Stomach (tissue), 19 donors: ENCODE measurements at places on chromosomes 3 and 15. TPM values are rescaled to one million over a fixed set of nuclear protein-coding genes. Genes with fewer than 3 reads are reported as not detected.
A peak's percentile ranks its signal among the peaks of the same experiment; 100 is the strongest.

DNA sequence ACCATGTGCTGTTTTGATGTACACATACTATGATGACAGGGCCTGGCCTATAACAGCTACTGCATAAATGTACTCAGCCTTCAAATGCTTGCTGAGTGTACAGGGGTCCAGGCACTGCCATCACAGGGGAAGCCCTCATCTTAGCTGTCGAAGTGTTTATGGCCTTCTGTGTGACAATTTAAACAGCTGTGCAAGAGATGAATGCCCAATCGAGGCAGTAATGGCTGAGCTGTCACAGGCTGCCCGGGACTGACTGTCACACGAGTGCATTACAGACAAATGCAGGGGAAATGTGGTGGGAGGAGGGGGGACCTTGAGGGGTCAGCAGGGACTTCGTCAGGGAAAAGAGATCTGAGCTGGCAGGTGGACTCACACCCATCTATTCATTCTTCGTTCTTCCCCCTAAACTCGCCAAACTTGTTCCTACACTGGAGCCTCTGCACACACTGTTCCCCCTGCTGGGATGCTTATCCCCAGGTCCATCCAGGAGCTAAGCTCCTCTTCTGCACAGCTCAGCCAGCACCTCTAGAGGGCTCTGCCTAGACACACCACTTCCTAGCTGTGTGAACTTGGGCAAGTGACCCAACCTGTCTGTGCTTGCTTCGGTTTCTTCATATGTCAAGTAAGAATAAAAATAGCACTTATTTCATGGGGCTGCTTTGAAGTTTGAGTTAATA, 156.2 kb upstream of the IQSEC1 start:
- H3K4me3 ChIP-seq = no peak overlapping the region
- no peak overlapping the region for H3K27ac ChIP-seq
- H3K4me1 ChIP-seq = no peaks in the 10 kb centered on the region

DNA sequence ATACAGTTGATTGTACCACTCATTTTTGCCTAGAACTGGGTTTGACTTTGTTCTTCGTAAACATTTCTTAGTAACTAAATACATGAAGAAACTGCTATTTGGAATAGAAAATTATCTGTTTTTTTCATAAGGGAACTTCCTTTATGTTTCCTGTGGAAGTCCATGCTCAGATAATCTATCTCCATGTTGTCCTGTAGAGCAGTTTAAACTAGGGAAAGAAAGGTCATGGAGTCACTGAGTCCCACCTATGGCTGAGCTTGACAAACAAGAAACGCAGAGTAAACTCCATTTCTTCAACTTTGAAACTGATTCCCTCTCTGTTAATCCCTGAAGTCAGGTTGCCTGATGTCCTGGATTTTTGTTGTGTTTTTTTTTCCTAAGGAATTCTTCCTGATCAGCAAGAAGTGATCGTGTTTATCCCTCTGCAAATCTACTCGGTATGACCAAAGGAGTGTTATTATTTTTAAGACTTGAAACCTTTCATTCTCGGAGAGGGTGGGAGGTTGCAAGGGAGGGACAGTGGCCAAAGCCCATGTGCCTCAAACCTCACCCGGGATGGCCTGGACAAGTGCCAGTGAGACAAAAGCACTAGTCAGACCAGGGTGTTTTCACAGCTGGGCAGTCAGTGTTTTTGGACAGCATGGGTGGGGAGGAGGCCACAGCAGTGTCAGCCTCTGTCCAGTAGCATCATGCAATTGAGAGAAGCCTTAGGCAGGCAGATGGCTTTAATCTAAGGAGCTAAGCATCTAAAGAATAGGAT, 129.8 kb upstream of the PHLDB2 start:
- peaks cover 11% of the 10 kb centered on the region for H3K4me1 ChIP-seq
- peak; percentile 61 for DNase-seq
- no peaks in the 10 kb centered on the region for H3K27me3 ChIP-seq
- no peak overlapping the region for H3K27ac ChIP-seq
- H3K4me3 ChIP-seq = no peak overlapping the region

- H3K27ac ChIP-seq = peak overlapping the region; percentile 85
- peaks cover 63% of the 10 kb centered on the region for H3K4me1 ChIP-seq
- DNase-seq = peak; percentile 76
- no peaks in the 10 kb centered on the region for H3K36me3 ChIP-seq
- H3K4me3 ChIP-seq = no peak overlapping the region
- no peaks in the 10 kb centered on the region for H3K27me3 ChIP-seq
Observed at GRCh38 chr15:92638291-92638708, 17.3 kb downstream of the FAM174B start.

DNA sequence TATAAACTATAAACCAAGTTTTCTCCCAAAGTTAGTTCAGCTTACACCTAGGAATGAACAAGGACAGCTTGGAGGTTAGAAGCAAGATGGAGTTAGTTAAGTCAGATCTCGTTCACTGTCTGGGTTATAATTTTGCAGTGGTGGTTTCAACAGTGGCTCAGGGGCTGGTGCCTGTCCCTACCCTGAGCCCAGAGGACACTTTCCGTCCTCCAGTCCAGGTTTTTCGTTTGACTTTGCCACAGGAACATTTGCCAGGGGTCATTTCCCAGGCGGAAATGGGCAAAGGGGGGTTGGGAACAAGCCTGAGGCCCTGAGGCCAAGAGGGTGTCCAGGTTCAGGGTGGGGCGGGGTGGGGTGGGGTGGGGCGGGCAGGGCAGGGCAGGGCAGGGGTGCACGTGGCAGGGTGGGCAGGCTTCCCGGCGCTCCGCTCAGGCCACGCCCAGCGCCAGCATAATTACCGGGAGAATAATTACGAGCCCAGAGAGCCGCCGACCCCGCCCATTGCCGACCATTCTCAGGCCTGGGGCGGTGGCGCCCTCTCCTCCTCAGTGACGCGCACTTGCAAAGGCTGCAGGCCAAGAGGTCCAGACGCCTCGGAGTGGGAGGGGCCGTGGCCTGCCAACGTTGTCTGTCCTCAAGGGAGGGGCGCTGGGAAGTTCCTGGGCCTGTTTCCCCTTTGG, 70.4 kb downstream of the KLF13 start:
- peak; percentile 95 for DNase-seq
- H3K27me3 ChIP-seq = peaks cover 10% of the 10 kb centered on the region
- peak overlapping the region; percentile 82 for H3K27ac ChIP-seq
- peaks cover 22% of the 10 kb centered on the region for H3K4me1 ChIP-seq

DNA sequence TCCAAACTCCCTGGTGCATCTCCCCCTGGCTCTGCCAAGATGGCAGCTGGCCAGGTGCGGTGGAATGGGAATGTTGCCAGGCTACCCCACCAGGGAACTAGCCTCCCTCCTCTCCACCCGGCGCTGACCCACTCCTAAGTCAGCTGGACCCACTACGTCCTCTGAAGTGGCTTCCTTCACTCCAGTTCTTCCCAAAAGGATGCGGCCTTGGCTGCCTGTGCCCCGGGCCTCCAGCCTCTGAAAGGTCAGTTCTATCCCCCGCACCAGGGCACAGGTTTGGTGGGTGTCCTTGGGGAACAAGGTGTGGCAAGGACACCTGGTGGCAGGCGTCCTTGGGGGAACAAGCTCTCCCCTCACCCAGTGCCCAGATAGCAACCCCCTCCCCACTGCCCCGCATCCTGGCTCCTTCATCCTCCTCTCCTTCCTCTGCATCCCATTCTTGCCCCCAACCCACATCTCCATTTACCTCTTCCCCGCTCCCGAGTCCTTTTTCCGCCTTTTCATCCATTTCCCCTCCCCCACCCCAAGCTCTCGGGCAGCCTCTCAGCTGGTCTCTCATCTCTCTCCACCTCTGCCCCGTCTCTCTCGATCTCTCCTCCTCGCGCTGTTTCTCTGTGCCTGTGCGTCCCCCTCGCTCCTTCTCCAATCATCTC, 54.0 kb downstream of the LHFPL4 start:
- peaks cover 16% of the 10 kb centered on the region for H3K4me1 ChIP-seq
- no peak overlapping the region for H3K27ac ChIP-seq
- peaks cover 3% of the 10 kb centered on the region for H3K27me3 ChIP-seq
- no peaks in the 10 kb centered on the region for H3K36me3 ChIP-seq

GRCh38 chr3:147398813-147399534, 7.4 kb downstream of the ZIC4 start:
- no peak for DNase-seq
- H3K36me3 ChIP-seq = no peaks in the 10 kb centered on the region
- peaks cover 6% of the 10 kb centered on the region for H3K4me1 ChIP-seq
- no peak overlapping the region for H3K27ac ChIP-seq

DNA sequence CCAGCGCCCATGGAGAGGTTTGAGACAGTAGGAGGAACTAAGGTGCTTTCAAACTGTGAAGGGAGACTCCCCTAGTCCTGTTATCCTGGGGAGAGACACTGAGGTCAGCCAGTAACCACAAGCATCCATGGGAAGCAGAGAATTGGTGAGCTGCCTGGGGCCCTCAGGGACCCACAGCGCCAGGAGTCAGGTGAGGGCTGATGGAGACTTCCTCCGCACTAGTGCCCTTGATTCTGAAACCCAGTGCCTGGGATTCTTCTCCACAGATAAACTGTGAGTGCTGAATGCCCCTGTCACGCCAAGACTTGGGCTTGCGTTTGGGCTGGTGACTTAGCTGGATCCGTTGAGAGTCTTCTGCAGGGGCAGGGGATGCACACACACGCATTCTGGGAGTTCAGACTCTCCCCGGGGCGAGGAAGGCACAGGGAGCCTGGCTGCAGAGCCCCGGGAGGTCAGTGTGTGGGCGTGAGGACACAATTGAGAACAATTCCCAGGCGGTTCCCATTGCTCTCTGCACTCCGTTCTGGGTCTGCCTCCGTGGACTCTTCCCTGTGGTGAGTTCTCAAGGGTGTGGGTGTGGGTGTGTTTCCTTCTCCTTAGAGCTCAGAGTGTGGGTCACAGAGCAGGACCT, 37.9 kb upstream of the SLCO2A1 start:
- no peak for DNase-seq
- no peaks in the 10 kb centered on the region for H3K36me3 ChIP-seq
- H3K4me1 ChIP-seq = peaks cover 9% of the 10 kb centered on the region

GRCh38 chr3:176969506-176969905, 227.8 kb downstream of the TBL1XR1 start:
- no peak for DNase-seq
- H3K27ac ChIP-seq = no peak overlapping the region
- no peaks in the 10 kb centered on the region for H3K4me1 ChIP-seq
- no peak overlapping the region for H3K4me3 ChIP-seq
- no peaks in the 10 kb centered on the region for H3K27me3 ChIP-seq
- H3K36me3 ChIP-seq = no peaks in the 10 kb centered on the region

The MORC1 gene
- not detected for polyA plus RNA-seq

The NR2E3 gene
- 0.70 TPM for polyA plus RNA-seq

The TTLL3 gene
- 34.0 TPM for polyA plus RNA-seq
